NCI-H345 (cell line): ENCODE measurements at places on chromosomes 6 and 20.

- DNase-seq = no peak
Measured at GRCh38 chr20:54025251-54025771, 45.1 kb downstream of the BCAS1 start.

- DNase-seq = no peak
Measured at GRCh38 chr6:18293076-18293904, 29.0 kb upstream of the DEK start.

- DNase-seq = no peak
Measured at GRCh38 chr6:132413499-132413802, 12.2 kb upstream of the MOXD1 start.

- DNase-seq = no peak
Measured at GRCh38 chr20:25402583-25402982, 4.9 kb upstream of the GINS1 start.

GRCh38 chr6:5192135-5192794 lies 68.5 kb downstream of the LYRM4 start:
- no peak for DNase-seq

- no peak for DNase-seq
Measured at GRCh38 chr6:132132422-132132821, 181.2 kb upstream of the CCN2 start.

DNA sequence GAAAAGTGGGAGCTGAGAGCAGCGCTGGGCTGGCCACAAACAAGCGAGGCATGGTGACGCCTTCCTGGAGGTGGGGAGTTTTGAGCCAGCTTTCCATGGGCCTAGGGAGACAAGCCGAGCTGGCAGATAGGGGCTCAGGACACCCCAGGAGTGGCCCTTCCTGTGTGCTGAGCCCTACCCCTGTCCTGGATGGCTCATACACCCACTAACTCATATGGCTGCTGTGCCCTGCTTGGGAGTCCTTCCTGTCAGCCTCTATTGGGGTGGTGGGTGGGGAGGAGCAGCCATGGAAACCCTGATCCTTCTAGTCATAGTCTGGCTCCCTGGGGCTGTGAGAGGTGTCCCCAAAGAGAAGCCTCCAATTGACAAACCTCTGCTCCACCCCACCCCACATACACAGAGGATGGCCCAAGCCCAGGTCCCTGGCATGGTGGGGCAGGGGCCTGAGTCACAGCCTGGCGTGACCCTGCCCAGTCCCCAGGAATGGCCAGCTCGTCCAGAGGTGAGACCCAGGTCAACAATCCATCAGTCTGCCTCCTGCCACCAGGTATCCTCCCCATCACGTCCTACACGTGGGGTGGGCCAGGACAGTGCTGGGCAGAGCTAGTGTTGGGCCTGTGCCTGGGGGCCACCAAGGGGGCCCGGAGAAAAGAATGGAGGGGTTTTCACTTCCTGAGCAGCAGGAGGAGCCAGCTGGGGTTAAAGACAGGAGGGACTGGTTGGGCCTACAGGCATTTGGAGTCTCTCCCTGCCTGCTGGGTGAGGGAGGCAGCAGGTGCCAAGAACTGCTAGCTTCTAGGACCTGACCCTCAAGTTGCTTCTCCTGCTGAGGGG lies 52.2 kb downstream of the MRPL14 start:
- DNase-seq = no peak

- DNase-seq = peak; percentile 61
Measured at GRCh38 chr20:20369250-20370093, 1.6 kb downstream of the INSM1 start.

GRCh38 chr20:3082306-3082951 lies 2.1 kb downstream of the AVP start:
- DNase-seq = no peak

DNA sequence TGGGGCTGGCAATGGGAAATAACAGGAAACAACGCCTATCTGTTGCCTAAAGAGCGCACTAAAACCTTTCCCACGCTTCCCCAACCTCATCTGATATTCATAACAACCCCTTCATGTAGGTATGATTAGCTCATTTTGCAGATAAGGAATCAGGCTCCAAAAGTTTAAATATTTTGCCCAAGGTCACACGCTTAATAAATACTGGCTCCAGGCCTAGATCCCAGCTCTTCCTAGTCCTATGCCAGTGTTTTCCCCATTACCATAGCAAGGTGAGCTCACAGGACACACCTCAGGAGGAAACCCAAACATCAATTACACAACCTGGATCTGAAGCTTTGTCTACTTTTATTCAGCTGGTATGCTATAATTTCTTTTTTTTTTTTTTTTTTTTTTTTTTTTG lies 19.6 kb downstream of the MBOAT1 start:
- no peak for DNase-seq

DNA sequence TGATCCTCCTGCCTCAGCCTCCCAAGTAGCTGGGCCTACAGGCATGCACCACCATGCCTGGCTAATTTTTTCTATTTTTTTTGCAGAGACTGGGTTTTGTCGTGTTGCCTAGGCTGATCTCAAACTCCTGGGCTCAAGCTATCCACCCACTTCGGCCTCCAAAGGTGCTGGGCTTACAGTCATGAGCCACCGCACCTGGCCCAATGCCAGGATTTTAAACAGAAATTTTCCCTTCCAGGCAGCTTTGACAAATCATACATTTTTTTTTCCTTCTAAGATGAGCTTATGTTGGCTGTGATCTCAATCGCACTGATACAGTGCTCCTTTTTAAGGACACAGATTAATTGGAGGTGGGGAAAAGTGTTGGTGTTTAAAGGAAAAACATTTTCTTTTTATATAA lies 73.2 kb upstream of the CD2AP start:
- no peak for DNase-seq
